T-helper 2 cell treated with Interferon-gamma antibody and Interleukin-4, amounts not matched to agents 5 μg/mL and 100 μg/mL, for 36 hours (primary cell): ENCODE measurements at places on chromosomes 11 and 22.
A peak's percentile ranks its signal among the peaks of the same experiment; 100 is the strongest.

DNA sequence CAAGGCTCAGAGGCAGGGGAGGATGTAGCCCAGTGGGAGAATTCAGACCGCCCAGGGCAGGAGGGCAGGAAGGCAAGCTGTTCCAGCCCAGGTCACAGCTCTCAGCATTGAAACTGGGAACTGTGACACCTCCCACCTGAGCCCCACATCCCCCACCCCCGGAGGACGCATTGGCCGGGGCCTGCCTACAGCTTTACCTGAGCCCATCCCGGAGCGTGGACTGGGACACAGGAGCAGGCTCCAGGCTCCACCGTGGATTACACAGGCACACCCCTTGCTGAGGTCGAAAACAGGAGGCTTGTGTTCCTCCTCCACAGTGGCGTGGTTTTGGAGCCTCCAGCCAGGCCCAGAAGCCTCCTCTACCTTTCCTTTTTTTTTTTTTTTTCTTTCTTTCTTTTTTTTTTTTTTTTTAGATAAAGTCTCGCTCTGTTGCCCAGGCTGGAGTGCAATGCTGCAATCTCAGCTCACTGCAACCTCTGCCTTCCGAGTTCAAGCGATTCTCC is 9.1 kb upstream of the PGA3 start:
- DNase-seq = no peak

GRCh38 chr11:2151500-2152257 is 9.3 kb downstream of the INS start:
- peak; percentile 59 for DNase-seq

DNA sequence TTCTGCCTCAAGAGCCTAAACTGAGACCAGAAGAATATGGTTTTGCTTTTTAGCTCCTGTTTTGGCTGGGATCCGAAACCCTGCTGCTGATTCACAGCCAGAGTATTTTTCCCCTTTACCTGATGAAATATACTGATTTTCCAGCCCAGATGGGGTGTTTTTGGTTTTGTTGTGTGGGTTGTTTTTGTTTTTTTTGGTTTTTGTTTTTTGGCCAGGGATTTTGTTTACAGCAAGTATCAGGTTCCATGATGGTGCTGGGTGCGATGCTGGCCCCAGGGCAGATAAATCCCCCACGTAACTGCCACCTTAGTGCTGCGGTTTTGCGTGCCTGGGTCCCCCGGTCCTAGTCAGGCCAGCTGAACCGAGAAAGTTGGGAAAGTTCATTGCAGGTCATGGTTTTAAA is 103.7 kb downstream of the ZBTB16 start:
- DNase-seq = no peak

- no peak for DNase-seq
Measured at GRCh38 chr11:107018902-107019493, 722 bp upstream of the GUCY1A2 start.

GRCh38 chr11:42772886-42773285 is 538.9 kb upstream of the API5 start:
- DNase-seq = no peak

- no peak for DNase-seq
Measured at GRCh38 chr11:128536506-128536905, 50.9 kb downstream of the ETS1 start.

DNA sequence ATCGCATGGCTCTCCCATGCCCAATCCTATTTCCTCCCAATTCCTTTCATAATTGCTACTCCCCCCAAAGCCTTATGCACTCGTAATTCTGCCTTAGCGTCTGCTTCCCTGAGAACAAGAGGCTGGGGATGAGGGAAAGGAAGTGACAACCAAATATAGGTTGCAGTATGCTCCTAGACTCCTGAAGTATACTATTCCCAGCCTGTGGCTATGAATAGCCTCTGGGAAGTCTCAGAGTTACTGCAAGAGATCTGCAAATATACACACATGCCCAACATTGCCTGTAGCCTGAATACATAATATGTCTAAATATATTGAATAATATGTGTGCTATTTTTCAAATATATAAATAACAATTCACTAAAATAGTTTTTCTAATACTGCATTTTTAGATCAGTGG is 96.1 kb upstream of the CD44 start:
- DNase-seq = no peak

DNA sequence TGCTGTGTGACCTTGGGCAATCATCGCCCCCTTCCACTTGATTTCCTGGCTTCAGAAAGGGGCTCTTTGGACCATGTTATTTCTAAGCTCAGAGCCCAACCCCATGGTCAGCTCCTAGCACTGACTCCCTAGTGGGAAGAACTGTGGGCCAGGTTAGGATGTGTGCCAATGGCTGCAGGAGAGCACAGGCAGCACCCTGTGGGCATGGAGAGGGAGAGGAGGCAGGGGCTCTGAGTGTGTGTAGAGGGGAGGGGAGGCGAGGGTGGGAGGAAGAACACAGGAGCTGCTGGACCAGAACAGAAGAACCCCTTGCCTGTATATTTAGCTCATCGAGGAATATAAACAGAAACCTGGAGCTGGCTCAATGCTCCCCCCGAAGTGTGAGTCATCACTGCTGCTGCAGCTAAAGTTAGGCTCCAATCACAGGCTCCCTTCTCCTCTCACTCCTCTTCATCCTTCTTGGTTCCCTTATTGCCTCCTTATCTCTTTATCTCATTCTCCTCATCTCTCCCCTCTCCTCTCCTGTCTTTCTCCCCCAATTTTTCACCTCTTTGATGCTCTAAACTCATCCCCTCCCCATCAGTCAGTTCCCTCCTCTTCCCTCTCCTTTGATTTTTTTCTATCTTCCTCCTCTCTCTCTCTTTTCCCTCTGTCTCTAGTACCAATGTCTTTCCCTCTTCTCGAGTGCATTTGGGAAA is 14.5 kb upstream of the RPS19BP1 start:
- no peak for DNase-seq
